ENCODE measurements at places on chromosomes 3 and 15.

DNA sequence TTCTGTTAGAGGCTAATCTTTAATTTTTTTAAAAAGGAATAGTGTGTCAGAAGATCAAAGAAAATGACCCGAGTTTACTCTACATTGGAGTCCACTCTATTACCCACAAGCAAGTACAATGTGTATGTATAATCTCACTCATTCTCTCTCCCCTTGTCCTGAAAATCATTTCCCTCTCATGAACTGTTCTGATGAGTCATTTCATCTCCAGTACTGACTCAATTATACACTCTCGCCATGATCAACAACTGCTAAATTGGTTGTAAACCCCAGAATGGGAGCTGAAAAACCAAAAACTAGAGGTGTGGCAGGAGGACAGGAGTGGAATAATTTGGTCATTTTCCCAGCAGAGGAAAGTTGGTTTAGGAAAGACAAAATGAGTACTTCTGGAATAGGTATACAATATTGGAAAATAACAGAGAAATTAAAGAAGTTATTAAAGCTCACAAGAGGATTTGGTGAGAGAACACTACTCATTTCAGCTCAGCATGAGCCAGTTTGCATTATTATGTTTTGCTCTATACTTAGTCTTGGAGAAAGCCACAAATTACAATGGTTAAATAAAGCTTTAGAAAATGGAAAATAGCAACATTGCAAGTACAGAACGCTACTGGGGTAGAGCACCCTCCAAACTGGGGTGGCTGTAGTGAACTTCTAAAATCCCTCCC lies 144.3 kb upstream of the PFN2 start:
- DNase-seq, result no peak

GRCh38 chr15:54032066-54032465 lies 53.8 kb downstream of the UNC13C start:
- DNase-seq, result no peak

DNA sequence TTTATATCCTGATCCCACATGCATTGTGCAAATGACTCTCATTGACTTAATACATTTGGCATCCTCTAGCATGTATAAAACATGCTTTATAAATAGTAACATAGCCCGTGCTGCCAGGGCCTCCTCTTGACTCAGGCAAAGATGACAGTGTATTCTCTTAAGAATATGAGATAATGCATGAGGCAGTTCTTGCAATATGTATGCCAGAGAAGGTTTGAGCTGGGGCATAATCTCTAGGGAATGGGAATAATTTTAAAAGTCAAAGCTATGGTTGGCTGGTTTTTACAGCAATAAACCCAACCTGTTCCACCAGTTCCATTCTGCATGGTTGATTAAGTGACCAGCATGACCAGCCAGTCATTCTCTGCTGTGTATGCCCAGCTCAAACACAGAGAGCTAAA lies 179.0 kb upstream of the PFN2 start:
- no peak for DNase-seq

DNA sequence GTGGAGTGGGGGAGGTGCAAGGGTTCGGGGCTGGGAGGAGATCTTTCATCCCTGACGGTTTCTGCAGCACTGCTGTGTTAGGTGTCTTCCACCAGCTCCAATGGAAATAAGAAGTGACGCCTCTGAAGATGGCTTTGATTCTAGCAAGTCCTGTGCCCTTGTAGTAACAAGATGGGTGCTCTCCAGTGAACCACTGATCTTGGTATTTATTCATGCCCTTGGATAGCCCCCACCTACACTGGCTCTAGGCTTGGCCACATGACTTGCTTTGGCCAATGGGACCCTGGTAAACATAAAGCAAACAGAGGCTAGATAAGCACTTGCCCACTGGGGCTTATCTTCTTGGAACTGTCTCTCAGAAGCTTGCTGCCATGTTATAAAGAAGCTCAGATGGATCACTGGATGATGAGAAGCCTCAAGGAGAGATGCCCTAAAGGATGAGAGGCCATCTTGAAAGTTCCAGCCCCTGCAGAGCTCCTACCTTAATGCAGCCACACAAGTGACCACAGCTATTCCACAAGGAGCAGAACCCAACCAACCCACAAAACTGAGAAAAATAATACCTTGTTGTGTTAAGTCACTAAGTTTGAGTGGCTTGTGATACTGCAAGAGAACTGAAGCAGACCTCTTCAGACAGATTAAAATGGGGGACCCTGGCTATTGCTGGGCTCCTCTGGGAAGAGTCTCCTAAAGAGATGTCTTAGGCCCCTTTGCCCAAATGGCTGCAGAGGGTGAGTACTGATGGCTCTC lies 137.9 kb downstream of the PDCD6IP start:
- DNase-seq, result no peak

DNA sequence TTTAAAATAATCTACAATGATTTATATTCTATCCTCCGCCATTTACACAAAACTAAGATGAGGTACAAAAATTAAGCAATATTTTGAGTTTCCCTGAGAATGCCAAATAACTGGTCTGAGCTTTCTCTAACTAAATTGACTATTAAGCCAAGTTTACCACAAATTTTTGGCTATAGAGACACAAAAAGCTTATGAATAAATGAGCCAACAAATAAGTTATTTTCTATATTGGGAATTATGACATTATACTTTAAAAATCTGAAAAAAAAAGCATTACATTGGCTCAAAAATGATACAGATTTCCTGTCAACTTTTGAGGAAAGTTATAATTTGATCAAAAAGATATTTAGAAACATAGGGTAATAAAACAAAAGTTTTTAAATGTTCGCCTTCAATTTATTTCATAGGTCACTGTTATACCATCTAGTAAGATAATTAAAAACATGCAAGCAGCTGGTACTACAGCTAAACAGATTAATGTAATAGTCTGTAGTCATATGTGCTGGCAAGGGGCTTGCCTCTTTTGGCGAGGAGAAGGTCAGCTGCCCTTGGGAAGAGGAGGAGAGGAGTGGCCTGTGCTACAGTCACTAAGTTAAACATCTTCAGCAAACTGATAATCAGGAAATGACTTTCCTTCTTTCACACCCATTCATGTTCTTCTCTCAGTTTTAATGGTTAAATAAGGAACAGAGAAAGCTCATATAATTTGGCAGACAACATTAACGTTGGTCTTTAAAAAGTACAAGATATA lies 318.5 kb downstream of the TBC1D5 start:
- DNase-seq, result no peak

- no peak for DNase-seq
Observed at GRCh38 chr3:161443921-161444693, 52.5 kb upstream of the OTOL1 start.

DNA sequence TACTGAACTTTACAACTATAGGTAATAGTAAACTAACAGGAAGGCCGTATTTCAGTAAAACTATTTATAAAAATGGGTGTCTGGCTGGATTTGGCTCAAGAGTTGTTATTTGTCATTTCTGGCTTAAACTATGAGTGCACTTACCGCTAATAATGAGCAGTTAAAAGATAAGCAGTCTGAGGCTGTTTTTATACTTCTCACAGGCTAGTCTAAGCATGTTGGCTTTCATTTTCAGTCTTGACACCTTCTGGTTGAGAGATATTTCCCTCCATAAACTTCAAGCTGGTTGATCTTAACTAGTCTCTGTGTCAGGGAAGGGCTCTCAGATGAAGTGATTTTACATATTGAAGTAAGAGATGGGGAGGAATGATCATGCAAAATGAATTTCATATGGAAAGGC lies 96.1 kb downstream of the RSRC1 start:
- DNase-seq, result no peak

DNA sequence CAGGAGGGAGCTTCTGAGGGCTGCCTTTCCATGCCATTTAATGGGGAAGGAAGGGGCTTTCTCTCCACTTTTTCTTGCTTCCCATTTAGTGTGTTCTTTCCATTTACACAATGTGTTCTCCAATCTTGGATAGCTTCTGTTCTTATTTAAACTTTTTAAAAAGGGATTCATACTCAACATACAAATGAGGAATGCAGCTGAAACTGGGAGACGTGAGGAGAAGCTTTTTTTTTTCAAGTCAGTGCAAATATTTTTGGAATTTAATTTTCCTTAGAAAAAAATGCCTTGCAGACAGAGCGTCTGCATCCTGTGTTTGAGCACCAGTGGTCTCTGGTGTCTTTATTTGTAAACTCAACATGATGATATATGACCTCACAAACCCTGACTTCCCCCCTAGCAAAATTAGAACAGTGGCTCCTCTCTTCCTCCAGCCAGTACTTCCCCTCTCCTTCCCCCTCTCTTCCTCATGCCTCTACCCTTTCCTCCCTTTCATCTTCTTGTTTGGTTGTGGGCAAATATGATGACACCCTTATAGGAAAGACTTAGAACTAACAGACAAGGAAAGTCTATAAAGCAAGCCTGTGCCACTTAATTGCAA lies 48.1 kb upstream of the PCSK6 start:
- no peak for DNase-seq

DNA sequence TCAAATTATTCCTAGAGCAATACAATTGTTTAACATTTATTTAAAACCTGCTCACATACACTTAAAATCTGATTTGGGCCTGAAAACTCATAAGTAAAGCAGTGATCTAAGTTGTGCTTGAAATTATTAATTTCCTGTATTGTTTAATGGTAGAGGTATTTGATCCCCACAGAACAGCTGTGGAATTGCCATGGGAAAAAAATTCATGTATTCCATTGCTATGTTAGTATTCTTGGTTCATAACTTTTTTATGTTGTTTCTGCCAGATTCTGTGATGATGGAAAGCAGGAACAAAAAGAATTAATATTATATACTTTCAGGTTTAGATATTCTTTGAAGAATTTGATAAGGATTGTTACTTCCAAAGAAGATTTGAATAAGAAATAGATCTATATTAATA lies 831.5 kb upstream of the NR2F2 start:
- DNase-seq, result no peak

DNA sequence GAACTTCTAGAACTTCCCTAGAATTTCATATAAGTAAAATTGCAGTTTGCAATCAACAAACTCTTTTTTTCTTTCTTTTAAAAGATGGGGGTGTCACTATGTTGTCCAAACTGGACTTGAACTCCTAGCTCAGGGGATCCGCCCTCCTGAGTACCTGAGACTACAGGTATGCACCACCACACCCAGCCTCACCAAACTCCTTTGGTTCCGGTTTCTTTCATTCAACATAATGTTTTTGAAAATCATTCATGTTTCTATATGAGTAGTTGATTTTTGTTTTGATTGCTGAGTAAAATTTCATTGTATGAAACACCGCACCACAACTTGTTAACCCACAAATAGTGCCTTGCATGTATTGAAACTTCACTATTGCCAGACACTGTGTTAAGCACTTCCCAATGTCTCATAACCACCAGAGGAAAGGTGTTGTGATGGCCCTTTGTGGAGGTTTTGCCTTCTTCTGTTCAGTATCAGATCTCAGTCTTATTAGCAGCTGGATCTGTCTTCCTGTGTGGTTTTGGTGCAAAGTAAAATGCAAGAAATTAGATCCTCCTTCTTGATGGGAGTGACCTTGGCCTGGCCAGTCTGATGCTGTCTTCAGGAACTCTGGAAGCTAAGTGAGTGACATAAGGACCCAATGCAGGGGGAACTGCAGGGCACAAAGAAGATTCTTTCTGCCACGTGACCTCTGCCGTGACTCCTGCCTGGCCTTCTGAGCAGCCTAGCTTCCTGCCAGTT lies 78.8 kb upstream of the UBE2E1 start:
- no peak for DNase-seq
